Breast epithelium (tissue), 4 donors: ENCODE measurements at places on chromosomes 2 and 18.

DNA sequence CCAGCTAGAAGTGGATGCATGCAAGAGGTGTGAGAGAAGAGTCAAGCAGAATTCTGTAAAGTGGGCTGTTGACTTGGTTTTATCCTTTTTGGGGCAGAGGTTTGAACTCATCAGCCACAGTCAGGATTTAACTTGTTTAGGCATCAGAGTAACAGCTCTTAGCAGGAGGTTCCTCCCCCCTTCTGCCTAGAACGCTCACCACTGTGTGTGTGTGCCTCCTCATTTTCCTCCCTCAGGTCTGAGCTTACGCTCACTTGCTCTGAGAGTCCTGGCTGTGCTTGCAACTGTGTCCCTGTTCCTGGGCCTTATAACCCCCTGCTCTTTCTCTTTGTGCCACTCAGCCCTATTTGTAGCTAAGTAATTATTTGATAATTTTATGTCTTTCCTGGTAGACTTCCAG, 167.9 kb downstream of the TMEM182 start:
- no peak for DNase-seq

DNA sequence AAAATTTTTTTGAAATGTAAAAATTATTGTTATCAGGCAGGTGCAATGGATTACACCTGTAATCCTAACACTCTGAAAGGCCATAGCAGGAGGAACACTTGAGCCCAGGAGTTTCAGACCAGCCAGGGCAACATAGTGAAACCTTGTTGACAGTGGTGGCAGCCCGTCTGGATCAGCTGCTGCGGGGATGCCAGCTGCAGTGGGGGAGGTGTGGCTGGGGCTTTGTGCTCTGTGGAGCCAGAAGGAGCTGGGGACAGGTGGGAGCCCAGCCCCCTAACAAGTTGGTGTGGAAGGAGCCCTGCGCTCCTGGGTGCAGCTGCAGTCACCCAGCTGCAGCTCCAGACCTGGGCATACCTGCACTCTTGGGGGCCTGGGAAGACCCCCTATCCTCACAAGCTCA, 182.4 kb upstream of the MC4R start:
- no peak for DNase-seq

DNA sequence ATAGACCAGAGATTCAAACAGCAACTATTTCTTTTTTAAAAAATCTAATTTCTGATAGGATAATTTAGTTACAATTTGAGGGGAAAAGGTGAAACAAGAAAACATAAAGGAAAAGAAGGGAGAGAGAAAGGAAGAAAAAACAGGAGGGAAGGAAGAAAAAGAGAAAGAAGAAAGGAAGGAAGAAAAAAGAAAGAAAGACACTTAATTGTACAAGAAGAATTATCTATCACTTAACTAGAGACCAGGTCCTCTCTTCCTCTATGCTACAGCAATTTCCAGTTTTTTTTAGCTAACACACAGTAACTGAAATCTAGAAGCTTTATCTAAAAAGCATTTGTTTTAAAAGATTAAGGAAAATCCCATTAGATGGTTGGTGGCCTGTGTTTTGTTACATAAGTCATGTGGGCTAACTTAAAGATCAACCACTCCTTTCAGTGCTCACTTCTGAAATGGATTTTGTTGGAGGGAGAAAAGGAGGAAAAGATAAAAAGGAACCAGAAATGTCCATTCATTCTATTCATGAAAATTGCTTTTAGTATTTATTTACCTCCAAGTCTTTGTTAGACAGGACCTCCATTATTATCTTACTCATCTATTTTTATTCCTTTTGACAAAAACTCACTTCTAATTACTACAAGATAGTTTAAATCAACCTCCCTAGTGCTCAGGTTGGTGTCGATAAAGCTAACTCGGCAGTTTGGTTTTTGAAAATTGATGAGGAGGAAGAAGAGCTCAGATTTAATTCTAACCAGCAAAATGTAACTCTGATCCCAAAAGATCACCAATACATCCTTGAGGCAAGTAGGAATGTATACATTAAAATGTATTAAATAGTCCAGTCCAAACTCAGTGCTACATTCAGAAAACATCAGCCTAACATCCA, 251.5 kb upstream of the FN1 start:
- DNase-seq: no peak

DNA sequence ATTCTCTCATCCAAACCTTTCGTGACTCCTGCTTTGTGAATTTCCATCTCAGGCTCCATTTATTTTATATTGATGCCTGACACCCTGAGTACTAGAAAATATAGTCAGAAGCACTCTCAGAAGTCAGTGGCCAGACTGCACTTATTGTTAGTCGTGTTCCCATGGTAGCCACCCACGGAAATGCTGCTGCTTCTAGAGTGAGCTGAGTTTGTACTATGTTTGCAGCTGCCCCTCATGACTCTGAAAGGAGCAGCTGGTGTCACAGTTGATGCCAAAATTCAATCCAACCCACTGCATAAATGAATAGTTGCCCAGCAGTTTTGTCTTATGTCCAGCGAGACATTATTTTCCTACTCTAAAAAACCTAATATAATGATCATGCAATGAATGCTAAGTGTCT, 265.2 kb upstream of the SPHKAP start:
- DNase-seq: no peak

GRCh38 chr2:156321243-156321904, 11.1 kb downstream of the NR4A2 start:
- DNase-seq: no peak

DNA sequence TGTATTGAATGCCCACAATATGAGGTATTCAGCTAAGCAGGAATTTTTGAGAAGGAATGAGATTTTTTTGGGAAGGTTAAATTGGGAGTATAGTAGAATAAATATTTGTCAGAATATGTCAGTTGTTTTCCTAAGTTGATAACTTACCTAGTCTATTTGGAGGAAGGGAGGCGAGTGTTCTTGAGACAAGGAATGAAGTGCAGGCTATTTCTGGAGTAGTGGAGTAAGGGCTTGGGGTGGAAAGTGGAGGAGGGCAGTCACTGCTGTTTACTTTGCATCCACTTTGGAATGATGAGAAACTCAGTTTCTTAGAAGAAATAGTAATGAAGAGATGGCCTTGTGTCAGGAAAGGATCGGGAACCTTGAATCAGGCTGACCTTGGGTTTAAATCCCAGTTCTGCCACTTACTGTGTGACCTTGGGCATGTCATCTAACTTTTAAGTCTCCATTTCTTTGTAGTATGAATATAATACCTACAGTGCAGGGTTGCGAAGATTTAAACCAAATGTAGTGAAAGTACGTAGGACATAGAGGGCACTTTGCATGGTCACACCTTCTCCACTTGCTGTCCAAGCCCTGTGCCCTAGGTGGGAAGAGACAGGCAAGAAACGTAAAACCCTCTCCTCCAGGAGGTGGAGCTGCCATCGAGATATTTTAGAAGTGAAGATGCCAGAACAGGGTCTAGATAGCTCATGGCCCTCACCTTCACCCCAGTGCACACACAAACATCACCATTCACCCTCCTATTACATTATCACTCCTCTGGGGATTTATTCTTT, 25.2 kb upstream of the CYP27A1 start:
- DNase-seq: no peak

DNA sequence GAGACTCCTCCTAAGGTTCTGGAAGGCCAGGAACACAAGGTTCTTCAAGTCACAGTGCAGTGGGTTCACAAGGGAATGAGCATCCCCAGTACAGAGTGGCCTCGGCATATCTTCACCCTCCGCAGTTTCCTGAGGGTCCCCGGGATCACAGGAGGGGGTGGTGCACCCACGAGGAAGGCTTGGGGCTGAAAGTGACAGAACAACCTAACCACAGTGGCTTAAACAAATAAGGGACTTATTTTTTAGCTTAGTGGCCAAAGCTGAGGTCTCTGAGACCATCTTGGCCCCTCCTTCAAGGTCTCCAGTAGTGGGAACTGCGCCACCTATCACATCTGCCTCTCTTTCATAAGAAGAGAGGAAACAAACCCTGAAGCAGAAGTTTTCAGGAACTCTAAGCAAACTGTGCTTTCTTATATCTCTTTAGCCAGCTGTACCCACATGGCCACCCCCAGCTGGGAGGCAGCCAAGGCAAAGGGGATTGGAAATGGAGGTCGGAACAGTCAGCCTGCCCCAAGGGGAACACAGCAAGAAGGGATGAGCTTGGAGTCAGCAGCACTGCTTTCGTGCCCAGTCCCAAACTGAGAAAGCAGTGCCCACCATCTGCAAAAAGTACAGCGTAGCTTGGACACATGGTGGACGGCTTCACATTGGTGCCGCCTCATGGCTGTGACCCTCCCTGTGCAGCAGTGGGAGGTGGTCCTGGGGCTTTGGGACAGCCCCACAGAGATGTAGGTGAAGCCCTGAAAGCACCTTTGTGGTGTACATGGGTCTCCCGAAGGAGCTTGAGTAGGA, 260.0 kb upstream of the ID2 start:
- no peak for DNase-seq

GRCh38 chr2:68396093-68396492, 31.0 kb downstream of the PLEK start:
- DNase-seq: no peak

GRCh38 chr2:147937744-147938349, 82.7 kb downstream of the ORC4 start:
- no peak for DNase-seq

DNA sequence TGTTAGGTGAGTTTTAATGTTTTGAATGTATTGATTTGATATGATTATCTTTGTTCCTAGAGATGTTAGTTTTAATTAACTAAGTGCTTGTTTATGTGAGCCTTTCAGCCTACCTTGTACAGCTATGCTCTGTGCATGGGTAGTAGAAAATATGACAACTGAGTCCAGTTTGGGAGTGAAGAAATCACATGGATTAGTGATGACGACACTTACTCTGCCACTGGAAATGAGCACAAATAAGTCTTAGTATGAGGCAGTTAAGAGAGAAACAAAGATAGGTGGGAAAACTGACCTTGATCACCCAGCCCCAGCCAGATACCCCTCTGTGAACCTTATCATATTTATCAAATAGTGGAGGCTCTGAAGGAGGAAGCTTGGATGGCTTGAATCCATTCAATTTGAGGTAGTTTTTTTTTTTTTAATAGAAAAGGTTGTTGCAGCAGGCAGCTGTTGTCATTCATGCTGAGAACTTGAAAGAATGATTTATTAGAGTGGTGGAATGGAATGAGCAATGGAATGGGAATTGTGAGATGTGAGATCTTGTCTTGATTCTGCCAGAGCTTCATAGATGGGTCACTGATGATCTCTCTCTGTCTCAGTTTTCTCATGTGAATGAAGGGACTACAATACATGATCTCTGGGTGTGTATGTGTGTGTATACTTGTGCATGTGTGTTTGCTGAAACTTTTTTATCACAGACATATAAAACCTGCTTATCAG, 96.4 kb downstream of the MAP3K20 start:
- no peak for DNase-seq

GRCh38 chr2:171703574-171704347, 16.5 kb downstream of the DYNC1I2 start:
- DNase-seq: no peak

DNA sequence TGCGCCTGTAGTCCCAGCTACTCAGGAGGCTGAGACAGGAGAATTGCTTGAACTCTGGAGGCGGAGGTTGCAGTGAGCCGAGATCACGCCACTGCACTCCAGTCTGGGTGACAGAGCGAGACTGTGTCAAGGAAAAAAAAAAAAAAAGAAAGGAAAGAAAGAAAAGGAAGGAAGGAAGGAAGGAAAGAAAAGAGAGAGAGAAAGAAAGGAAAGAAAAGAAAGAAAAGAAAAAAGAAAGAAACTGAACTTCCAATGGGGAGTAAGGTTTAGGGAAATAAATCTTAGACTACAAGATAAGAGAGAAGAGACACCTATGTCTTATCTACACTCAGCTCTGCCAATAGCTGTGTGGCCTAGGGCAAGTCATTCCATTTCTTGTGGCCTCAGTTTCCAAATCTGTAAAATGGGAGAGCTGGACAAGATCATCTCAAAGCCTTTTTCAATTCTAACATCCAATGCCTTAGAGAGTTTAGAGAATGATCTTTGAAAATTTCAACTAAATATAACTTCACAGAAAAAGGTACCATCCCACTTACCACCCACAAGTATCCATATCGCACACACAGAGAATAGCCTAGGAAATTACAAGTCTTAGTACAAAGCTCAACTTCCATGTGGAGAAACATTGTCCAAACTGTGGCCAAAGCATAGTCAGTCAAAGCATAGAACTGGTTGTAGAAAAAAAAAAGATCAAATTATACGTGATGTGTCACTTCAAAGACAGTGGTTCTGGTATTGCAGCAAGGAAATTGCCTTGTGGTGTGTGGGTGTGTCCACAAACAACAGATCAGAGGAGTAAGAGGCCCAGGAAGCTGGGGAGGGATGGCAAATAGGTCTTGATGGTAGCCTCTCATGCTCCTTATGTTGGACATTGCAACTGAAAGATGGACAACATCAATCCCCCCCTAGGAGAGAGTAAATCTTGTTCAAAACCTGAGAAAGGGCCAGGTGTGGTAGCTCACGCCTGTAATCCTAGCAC, 42.4 kb downstream of the SLC14A2 start:
- no peak for DNase-seq

DNA sequence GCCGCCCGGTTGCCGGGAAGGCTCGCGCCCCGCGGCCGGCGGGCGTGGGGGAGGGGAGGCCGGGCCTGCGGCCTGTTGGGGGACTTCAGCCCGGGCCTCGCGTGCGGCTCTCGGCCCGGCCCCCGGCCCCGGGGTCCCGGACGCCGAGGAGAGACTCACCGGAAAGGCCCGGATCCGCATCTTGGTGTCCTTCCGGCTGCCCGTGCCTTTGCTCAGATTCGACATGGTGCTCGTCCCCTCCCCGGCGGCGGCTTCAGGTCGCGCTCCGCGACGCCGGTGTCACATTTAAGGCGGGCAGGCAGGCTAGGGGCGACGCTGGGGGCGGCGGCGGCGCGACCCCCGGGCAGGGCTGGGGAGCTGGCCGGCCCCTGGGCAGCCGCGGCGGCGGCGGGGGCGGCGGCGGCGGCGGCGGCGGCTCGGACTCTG, 365 bp downstream of the CUL3 start:
- no peak for DNase-seq

DNA sequence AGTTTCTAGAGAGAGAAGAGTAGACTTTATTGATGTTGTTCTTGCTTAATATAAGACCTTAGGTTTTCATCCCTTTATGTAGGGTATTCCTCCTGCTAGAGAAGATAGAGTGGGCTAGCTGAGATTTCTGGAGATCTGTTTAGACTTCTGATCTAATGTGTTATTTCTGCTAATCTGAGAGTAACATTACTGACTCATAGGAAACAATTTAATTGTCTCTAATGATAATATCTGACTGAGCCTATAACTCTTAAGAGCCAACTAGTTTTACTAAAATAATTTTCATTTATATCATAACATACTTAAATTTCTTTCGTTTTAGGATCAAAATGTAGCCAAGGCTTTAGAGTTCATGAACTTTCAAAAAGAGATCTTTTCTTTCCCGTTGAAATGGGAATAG, 618.7 kb upstream of the ZEB2 start:
- no peak for DNase-seq

DNA sequence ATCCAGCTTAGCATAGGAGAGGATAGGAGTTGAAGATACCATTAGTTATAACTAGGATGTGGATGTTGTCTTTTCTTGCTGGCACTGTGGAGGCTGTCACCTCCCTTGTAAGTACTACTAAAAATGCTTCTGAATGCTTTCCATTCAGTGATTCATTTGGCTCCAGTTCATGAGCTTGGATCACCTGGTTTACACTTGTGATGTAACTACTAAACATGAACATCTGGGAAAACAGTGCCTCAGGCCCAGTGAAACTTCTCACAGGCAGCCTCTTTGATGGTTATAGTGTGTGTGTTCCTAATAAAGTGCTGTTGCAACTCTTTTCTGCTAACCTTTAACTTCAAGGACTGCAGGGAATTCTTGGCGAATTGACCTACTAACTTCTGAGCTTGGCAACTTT, 13.0 kb upstream of the SLC9A2 start:
- DNase-seq: no peak

GRCh38 chr2:75560022-75560767, 544 bp downstream of the EVA1A start:
- DNase-seq: peak; percentile 24
